Astrocyte of the hippocampus (primary cell): ENCODE measurements at places on chromosomes 12 and 14.

- peak; percentile 48 for DNase-seq
These were observed 218.5 kb downstream of the NUAK1 start for GRCh38 chr12:105920161-105920684.

DNA sequence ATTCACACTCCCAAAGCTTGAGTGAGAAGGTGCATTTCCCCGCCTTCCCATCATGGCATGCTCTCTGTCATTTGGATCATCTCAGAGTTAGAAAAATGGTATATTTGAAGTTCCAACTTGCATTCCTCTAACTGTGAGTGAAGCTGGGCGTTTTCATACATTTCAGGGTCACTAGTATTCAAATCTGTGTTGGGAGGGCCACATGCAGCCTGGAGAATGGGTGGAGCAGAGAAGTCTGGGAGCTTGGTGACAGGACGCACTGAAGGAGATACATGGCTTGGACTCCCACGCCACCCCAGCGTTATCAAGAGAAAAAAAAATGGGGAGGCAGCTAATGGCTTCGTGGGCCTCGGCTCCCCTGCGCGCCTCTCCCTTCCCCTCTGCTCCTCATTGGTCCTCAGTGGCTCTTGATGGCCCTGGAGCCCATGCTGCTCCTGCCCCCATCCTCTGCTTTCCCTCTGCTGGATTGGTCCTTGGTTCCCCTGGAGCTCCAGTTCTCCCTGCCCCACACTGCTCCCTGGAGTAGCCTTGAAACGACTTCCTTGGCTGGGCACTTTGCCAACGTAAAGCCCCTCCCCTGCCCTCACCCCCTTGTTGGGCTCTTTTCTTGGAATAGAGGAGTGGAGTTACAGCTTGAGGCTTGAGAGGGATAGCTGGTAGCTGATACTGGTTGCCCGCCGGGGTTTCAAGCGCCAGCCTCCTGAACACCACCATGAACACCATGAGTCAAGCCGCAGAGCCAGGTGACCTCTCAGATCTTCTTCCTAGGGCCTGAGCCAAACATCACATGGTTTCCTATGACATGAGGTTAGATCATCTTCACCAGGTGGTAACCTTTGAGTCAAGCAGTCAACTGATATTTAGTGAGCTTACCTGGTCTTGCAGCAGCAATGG lies 139.6 kb downstream of the PRKCH start:
- DNase-seq = no peak

GRCh38 chr12:88142610-88142991 lies 494 bp downstream of the TMTC3 start:
- DNase-seq = no peak

- DNase-seq = no peak
These were observed 35.5 kb downstream of the FBLN5 start for GRCh38 chr14:91912035-91912434.

GRCh38 chr12:22287776-22288621 lies 46.5 kb downstream of the ST8SIA1 start:
- peak; percentile 74 for DNase-seq

- no peak for DNase-seq
These were observed 39.8 kb upstream of the CRACR2A start for GRCh38 chr12:3792623-3793288.

GRCh38 chr12:6605421-6606330 lies 1.5 kb downstream of the CHD4 start:
- peak; percentile 56 for DNase-seq

DNA sequence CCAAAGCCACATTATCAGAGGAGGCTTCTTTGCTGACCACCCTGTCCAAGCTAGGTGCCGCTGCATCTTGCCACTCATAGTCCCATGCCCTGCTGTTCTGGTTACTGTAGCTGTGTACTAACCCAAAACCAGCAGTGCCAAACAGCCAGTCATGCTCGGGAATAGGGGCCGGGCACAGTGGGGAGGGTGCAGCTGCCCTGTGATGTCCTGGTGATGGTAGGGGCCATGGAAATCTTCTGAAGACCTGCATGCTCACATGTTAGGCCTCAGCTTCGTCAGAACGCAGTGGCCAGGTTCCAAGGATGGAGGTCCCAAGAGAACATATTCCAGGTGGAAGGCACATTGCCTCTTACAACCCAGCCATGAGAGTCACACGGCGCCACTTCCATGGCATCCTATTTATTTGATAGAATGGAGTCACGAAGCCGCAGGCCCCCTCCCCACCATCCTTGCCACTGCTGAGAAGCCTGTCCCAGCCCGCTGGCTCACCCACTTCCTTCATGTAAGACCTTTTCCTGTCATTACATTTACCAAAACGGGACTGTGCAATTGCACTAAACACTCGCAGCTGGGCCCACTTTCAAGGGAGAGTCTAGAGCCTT lies 48.5 kb downstream of the FAM222A start:
- DNase-seq = no peak

GRCh38 chr12:101845137-101845711 lies 14.5 kb upstream of the GNPTAB start:
- no peak for DNase-seq

DNA sequence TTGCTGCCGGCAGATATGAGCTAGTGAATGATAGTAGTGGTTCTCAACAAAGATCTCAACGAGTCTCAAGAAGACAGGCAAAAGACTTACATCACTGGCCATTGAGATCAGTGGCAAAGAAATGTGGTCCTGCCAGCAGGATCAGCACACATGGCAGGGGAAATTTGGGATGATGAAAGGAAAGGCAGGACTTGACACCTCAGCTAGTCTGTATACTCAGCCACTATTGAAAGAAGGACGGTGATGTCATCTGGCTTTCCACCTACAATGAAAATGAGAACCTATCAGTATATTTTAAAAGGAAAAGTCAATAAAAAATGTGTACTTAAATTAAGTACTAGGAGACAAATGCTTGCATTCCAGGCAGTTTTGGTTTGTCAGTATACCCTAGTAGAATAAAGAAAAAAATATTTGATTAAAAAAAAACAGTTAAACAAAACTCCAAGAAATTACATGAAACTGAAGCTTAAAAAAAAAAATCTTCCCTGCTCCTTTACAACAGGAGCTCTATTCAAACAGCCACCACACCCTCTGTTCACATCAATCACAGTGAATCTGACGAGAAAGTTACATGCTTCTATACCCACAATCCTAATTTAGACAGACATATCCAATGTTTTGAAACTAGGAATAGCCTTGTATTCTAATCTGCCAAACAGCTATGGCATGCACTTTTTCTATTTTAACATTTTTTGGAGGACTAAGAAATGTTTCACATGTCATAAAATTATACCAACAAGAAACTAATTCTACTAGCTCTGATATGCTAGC lies 34.9 kb downstream of the RAD9B start:
- no peak for DNase-seq

DNA sequence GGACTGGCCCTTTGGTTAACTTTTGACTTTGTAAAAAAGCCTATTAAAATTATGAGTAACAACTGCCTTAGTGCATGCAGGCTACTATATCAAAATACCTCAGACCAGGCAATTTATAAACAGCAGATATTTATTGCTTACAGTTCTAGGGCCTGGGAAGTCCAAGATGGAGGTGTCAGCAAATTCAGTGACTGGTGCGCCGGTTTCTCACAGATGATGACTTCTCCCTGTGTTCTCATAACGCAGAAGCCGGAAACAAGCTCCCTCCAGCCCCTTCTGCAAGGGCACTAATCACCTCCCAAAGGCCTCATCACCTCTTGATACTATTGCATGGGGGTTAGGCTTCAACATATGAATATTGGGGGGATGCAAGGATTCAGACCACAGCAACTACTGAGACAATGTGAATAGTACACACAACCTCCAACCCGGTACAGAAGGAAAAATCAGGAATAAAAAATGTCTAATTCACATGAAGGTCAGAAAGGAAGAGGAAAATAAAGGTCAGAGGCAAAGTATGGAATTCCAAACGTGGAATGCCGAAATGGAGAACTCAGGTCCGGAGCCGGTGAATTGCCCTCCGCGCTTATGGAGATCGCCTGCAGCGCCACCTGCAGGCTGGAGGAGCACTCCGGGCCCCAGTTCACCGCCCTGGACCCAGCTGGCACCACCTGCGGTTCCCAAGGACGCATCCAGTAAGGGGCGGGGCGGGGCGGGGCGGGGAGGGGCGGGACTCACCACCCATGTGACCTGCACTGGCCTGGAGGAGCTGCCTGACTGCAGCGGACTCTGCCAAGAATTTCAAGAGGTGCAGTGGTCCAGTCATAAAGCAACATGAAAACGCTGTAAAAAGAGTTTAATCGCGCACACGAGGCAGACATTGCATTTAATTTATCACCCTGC lies 203.4 kb downstream of the KIF26A start:
- DNase-seq = no peak

DNA sequence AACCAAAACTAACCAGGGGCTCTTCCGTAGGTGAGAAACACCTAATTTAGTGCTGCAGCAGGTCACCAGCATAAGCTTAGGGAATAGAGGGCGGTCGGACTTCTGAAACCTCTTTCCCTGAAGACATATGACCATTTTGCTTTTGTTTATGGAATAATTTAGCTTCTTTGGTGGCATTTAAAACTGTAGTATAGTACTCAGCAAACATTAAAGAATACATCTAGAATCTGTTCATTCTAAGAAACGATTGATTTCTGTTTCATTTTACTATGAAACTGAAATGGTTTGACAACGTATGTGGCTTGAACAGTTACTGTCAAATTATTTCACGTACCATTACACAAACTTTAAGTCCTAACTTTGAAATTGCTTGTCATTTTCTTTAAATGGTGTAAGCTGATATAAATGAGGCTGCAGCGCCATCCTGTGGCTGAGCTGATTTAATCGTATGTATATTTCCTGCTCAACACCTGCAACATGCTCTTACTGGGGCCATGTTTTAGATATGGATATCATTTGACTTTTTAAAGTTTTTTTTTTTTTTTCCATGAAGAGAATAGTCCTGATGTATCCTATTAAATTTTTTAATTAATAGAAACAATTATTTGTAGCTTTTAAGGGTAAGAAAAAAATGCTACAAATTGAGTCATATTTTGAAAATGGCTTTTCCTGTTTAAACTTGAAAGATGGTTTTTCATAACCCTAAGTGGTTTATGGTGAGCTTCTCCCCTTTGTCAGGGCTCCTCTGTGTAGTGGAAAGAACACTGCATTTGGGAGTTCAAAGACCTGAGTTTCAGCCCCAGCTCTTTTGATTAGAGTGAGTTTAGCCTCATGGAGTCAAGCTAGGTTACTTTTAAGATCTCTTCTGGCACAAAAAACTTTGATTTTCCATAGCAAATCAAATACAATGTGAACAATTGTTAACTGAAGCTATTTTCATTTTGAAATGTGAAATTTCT lies 27.4 kb downstream of the CFAP54 start:
- DNase-seq = peak; percentile 85

GRCh38 chr14:74127634-74128033 lies 42.9 kb downstream of the LIN52 start:
- DNase-seq = no peak

- no peak for DNase-seq
These were observed 274.1 kb downstream of the ADAMTS20 start for GRCh38 chr12:43277651-43278540.

GRCh38 chr14:91417983-91418386 lies 365 bp upstream of the CCDC88C start:
- DNase-seq = no peak

DNA sequence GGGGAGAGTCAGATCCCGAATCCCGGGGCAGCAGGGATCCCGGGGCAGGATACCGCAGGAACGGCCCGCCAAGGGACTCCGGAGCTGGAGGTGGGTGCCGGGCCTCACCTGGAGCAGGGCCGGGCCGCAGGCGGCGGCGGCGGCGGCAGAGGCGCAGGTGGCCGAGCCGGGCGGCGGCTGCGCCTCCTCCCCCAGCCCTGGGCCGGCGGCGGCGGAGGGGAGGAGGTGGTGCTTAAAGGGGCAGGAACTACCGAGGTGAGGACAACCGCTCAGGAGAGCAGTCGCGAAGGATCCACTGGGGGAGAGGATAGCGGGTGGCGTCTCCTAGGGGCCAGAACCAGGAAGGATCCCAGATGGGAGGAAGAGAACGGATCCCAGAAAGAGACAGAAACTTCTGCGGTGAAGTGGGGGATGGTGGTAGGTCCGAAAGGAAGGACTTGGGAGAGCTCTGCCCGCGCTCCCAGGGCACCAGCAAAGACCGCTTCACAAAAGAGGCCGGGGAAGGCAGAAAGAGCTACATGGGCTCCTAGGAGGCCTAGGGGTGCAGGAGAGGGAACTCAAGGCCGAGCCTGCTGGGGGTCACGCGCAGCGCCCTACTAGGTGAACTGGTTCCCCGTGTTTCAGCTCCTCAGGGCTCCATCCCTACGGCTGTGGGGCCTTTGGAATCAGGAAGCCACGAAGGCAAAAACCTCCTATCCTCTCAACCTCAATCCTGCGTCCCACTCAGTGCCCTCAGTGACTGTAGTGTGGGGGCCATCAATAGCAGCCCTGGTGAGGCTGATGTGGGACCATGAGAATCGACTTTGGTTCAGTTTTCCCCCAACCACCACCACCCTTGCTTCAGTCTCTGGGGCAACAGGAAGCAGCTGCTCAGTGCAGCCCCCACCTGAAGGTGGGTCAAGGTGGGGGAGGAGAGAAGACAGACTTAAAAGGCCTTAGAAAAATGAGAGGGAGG lies 5.0 kb upstream of the BAZ2A start:
- peak; percentile 84 for DNase-seq

GRCh38 chr12:72082986-72083820 lies 144.6 kb downstream of the TPH2 start:
- DNase-seq = no peak

- no peak for DNase-seq
These were observed 14.3 kb upstream of the IFI27L2 start for GRCh38 chr14:94143711-94144110.
